CD4-positive, alpha-beta T cell treated with Interleukin-6 at 100 ng/mL for 8 hours (primary cell): ENCODE measurements at places on chromosomes 11 and 22.

- DNase-seq, result no peak
Observed at GRCh38 chr11:43921561-43922294, 20.7 kb upstream of the C11orf96 start.

GRCh38 chr22:32317524-32317923, 40.1 kb upstream of the RFPL3 start:
- DNase-seq, result no peak

DNA sequence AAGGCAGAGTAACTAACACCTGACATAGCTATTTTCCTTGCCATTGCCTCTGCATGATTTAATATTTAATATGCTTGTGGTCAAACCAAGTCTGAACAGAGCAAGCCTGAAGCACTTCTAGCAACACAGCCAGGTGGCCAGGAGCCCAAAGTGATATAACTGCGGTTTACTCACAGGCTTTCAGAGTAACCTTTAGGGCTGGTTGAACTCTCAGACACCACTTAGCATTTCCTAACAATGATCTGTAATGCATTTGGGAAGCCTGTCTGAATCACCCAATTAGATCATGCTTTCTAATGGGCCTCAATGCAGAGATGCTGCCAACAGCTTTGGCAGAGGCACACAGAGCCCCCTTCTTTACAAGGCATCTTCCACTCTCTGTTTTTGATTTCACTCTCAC, 96.1 kb downstream of the FDX1 start:
- DNase-seq, result no peak

DNA sequence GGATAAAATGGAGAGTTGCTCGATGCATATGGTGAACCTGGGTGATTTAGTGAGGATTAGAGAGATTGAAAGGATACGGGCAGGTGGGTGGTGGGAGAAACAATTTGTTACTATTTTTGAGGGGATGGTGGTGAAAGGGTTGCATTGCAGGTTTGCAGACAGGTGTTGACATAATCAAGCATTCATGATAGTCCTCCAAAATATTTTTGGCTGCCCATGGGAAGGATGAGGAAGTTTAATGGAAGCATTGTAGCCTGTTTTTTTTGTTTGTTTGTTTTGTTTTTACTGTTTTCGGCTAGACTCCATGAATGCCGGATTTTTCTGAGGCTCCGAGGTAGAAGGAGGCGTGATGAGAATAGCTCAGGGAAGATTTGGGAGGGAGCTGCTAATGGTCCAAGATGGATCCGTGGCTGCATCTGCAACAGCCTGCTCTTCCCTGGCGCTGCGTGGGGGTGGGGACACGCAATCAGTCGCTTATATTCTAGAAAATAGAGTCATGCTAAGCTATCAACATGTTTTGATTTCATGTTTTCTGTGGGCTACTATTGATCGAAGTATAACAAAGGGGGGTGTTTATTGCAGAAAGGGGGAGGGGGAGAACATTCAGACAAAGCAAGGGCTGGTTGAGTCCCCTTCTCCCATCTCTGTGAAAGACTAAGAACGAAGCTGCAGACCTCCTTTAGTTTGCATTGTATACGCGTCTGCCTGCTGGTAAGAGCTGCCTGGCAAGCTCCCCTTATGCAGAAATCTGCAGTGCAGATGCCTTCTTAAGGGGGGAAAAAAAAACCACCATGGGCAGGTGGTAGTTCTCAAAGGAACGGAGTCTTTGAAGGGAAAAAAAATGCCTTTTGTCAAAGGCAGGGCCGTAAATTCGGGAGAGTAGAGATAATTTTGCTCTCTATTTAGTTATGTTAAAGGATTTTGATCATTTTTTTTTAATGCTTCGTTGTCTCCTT, 1.0 kb downstream of the RTN3 start:
- DNase-seq, result no peak

DNA sequence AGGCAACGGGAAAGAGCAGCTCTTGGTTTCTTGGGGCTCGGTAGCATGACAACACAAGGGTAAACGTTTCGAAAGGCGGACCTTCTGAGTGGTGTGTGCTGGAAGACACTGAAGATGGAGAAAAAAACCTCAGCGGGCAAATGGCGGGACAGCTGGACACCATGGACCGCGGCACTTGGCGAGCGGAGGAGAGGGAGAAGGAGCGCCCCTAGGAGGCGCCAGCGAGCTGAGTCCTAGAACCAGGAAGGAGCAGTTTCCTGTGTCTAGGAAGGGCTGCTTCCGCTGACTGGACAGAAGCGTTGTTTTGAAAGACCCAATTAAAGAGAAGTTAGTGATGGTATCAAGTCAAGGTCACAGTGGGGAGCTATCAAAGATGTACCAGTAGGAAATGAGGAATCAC, 44.0 kb upstream of the OPCML start:
- DNase-seq, result no peak

DNA sequence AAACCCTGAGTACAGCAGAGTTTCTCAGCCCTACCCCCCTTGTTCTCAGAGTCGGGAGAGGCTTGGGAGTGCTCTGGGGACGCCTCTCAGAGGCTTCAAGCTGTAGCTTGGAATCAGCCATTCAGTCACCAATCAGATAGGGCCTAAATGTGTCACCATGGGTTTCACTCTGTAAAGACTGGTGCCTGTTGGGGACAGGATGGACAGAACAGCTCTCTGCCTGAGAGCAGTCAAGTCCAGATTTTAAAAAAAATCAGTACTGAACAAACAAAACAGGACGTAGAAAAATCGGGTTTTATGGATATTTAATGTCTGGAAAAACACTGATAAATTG, 1.3 kb downstream of the FADD start:
- no peak for DNase-seq
